ENCODE measurements at places on chromosomes 6 and 20. TPM values are rescaled to one million over a fixed set of nuclear protein-coding genes. Genes with fewer than 3 reads are reported as not detected.

Gene KCNK17
- total RNA-seq = 3.1 TPM

Gene SPATS1
- not detected for total RNA-seq

Gene ENPP1
- total RNA-seq = 46.9 TPM

Gene RNF182
- total RNA-seq = 9.8 TPM

Gene DYNLT2
- 3.3 TPM for total RNA-seq

Gene PACRG
- total RNA-seq = 1.7 TPM

Gene CFAP61
- total RNA-seq = not detected

Gene BEND6
- total RNA-seq = 6.7 TPM

Gene SMLR1
- not detected for total RNA-seq

Gene NCOA3
- 25.8 TPM for total RNA-seq

Gene MOCS1
- total RNA-seq = 28.1 TPM

DNA sequence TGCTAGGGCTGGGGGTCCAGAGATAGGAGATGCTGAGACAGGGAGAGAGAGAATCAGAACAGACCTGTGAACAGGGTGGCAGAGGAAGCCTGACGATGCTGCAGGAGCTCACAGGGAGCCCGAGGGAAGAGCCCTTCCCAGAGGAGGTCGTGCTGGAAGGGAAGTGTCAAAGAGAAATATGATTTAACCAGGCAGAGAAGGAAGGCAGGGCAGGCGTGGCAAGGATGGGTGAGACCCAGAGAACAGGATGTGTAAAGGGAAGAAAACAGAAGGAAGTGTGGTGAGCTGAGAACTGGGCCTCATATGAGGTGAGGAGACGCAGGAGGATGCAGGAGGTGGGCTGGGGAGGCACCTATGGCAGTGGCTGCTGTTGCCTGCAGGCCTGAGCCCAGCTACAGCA, 105.6 kb downstream of the ZDHHC14 start:
- no peak for DNase-seq

DNA sequence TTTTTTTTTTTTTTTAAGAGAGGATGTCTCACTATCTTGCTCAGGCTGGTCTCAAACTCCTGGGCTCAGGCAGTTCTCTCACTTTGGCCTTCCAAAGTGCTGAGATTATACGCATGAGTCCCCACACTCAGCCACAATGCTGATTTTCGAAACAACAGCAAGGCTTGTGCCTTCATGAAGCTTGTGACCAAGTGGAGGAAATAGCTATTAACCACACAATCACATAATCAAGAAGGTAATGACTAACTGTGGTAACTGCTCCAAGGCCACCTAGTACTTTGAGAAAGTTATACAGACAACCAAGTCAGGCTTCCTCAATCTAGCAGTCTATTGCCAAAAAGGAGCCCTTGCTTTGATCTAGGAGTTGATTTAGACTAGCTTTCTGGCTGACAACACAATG, 46.3 kb downstream of the SOD2 start:
- no peak for DNase-seq

DNA sequence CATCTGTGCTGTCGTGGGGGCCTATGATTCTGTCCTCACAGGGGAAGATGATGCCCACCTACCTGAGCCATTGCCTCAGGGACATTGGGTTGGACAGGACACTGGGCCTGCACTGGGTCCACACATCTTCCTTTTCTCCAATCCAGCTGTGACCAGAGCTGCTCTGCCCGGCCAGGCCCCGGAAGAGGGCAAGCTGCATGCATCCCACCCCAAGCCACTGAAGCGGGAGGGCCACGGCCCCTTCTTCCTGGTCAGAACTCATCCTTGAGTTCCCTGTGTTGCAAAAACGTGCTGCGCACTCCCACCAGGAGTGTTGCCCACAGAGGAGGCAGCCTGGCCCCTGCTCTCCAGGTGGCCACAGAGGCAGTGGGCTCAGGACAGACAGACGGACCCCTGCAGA, 38.2 kb downstream of the SPDEF start:
- no peak for DNase-seq

- DNase-seq = peak; percentile 58
Observed at GRCh38 chr20:46468508-46468907, 44.9 kb downstream of the ZNF334 start.

DNA sequence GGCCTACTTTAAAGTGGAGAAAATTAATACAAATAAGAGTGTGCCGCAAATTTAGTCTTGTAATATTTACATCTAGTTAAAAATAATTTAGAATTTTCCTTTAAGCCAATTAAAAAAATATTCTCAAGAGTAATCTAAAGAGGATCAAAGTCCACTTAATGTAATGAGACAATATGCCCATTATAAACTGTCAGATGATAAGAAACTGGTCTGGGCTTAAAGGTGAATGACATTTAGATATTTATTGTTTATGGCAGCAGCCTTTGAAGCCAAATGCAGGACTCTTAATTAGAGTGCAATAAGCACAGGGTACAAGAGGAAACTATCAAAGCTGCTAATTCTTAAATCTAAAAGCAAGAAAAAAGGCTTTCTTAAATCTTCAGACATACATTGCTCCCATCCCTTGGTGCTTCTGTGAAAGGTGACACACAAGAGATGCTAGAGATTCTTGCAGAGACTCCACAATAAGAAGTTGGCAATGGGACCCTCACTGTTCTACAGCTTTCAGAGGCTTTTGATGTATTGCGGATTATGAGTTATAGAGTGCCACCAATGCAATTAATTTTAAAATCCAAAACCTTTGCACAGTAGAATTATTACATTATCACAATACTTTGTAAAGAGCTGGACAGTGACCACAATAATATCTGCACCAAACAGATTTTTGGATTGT, 116.1 kb downstream of the MAN1A1 start:
- no peak for DNase-seq

DNA sequence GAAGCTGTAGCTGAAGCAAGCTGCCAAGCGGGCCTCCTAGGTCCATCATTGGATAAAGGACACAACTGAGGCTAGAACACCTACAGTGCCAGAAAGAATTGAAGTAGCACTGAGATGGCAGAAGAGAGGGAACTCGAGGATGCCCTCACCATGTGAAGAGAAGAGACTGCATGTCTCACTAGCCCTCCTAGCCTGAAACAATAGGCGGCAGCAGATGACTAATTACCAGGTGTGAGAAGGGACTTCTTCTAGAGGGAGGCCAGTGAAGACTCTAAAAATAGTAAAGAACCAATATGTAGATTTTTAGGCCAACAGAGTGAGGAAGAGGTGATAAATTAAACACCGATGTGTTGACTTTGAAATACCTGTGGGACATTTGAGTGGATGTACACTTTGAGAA, 50.3 kb downstream of the LGSN start:
- DNase-seq = no peak

DNA sequence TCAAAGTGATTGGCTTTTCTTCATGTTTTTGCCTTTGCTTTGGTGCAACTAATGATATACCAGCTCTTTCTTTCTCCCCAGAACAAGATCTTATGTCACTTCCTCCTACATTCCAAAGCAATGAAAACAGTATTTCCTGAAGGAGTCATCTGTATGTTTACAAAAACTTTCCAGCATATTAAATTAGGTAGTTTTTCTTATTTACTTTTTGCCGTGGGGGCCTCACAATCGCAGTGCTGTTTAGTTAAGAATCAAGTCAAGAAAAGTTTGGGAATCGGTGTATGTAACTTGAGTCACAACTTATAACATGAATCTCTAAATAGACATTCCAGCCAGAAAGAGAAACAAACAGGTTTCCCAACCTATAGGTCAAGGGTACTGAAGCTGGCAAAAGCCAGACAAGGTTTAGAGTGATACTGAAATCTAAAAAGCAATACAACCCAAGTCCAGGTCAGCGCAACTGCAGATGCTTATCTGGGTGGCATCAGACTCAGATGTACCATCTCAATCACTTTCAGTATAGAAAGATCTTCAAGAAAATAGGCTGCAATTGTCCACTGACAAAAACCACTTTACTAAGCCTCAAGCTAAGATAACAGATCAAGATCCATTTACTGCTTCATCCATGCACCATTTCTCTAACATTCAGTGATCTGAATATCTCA, 63.6 kb downstream of the IPCEF1 start:
- peak; percentile 2 for DNase-seq

- DNase-seq = peak; percentile 91
Observed at GRCh38 chr20:34129518-34130162, 17.6 kb upstream of the EIF2S2 start.

DNA sequence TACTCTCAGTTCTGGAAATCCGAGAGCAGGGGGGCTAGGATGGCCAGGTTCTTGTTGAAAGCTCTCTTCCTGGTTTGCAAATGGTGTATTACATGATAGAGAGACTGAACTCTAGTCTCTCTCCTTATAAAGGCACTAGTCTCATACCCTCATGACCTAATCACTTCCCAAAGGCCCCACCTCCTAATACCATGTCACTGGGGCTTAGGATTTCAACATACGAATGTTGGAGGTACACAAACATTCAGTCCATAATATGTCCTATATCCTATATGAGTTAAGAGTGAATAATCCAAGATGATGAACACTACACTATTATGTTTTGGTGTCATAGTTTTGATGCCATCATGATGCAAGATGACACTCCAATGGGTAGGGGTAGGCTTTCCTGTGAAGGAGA, 20.0 kb upstream of the TXLNB start:
- no peak for DNase-seq

DNA sequence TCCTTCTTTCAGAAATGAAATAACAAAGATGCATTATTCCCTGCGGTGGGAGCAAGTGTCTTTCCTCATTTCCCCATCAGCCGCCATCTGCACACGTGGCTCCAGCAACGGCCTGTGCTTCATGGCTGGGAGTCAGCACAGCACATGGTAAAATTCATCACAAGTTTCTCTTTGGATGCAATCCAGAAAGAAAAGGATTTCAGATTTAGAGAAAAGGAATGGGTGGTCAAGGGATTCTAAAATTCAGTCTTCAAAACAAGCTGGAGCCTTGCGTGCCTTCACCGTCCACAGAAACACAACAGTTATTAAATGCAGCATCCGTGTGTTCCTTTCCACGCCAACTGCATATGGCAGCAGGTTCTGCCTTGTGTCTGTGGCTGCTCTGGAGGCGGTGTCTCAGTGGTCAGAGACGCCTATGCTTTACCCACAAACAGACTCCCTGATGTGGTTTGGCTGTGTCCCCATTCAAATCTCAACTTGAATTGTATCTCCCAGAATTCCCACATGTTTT, 107.6 kb downstream of the THBS2 start:
- no peak for DNase-seq

- DNase-seq = no peak
Observed at GRCh38 chr20:54347166-54347833, 128.1 kb upstream of the DOK5 start.

DNA sequence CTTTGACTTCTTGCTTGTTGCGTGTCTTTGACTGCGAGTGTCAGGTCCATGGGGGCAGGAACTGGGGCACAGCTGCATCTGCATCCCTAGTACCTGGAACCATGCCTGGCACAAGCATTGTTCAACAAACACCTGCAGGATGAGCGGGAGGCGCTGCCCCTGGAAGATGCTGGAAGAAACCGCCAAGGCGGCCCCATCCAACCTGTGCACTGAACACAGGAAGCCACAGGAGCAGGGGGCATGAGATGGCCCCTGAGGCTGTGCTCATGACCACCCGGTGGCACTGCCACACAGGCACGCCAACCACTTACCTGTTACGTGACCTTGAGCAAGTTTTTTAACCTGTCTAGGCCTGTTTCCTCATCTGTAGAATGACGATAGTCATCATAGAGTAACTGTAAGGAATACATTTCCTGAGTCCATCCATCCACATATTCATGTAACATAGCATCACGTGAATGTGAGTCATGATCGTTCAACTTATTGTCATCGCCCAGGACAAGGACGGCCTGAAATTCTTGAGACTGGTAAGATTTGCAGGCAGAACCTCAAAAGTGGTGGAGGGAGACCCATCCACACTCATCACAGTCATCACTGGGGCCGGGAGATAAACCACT, 374.2 kb downstream of the PREX1 start:
- DNase-seq = no peak

- DNase-seq = no peak
Observed at GRCh38 chr6:124688369-124688768, 273.9 kb upstream of the RNF217 start.

GRCh38 chr6:134814076-134814695, 135.7 kb downstream of the ALDH8A1 start:
- DNase-seq = no peak

DNA sequence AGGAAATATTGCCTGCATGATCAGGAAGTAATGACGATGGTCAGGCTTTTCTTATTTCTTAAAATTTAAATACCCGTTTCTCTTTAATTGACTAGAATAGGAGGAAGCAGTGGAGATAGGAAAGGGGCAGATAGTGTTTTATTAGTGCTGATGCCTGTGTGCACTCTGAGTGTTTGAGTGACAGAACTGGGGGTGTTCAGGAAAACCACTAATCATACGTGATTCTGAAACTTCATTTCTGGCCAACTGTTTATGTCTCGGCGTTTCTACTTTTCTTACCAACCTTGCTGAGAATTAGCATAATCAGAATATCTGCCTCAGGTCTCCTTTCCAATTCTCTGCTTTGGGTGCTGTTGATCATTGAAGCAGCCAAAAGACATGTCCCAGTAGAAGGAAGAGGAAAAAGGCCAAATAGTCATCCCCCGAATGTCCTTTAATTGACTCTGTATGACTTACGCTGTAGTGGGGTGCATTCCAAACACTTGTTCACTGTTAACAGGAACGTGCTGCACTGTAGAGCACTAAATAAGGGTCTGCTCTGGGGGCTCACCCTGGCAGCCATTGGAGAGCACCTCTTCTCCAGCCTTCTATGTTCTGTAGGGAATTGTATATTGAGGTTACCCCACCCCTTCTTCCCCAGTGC, 152.9 kb downstream of the JARID2 start:
- DNase-seq = no peak

DNA sequence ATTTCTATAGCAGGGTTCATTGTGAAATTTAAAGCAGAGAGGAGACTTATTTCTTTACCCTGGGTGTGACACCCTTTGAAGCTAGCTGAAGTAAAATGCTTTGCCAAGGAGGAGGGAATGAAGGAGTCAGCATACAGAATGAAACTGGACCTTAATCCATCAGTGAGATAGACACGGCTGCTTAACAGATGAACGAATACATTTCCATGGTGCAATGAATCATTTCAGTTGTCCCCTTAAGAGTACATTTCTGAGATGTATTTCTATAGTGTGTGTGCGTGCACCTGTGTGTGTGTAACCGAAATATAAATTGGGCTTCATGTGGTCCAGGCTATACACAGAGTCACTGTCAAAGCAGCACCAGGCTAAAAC, 73.8 kb upstream of the CD93 start:
- no peak for DNase-seq

DNA sequence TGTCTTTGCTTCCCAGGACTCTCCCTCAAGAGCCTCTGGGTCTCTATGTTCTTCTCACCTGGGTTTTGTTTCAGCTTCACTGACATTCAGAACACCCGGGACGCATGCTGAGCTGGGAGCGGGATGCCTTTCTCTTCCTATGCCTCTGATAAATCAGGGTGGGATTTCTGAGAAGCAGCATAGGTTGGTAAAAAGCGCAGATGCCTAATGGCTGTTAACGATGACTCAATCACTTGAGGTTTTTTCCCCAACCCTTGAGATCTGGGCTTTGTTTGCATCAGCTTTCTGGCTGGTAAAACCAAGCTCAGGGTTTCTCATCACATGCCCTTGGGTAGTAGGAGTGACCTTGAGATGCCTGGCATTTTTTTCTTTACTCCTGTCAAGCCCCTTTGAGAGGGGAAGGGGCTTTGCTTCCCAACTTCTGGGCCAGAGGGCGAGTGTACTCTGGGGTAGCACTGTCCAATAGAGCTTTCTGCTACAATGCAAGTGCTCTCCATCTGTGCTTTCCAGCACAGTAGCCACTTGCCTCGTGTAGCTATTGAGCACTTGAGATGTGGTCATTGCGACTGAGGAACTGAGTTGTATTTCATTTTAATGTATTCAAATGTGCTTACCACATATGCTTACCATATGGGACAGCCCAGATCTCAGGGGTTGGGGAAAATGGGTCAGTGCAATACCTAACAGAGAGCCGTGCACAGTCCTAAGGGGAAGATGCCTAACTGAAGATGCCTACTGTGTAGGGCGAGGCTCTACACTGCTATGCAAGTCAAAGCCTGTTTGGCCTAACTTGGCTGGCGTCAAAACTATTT, 69.1 kb downstream of the PPP1R14C start:
- DNase-seq = peak; percentile 20
